Sciatic nerve (tissue), 2 donors: ENCODE measurements at places on chromosomes 3 and 15.

DNA sequence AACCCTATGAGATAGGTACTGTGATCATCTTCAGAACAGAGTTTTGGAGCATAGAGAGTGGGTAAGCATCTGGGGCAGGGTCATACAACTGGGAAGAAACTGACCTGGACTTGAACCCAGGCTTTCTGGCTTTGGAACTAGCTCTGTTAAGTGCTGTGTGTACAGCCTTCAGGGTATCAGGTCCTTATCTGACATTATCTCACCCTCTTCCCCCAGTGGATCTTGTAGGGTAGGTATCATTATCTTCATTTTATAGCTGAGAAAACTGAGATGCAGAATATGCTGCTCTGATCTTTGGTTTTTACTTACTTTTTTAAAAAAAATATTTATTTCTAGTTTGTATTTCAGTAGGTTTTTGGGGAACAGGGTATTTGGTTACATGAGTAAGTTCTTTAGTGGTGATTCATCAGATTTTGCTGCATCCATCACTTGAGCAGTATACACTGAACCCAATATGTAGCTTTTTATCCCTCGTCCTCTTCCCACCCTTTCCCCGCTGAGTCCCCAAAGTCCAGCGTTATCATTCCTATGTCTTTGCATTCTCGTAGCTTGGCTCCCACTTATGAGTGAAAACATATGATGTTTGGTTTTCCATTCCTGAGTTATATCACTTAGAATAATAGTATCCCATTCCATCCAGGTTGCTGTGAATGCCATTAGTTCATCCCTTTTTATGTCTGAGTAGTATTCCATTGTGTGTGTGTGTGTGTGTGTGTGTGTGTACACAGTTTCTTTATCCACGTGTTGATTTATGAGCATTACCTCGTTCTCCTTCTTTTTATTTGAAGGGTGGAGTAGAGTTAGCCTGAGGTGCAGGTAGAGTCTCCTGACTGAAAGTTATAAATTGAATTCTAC, 271.2 kb downstream of the PTPRG start:
- no peak for DNase-seq

GRCh38 chr3:122298239-122298638, 26.8 kb upstream of the CSTA start:
- DNase-seq = no peak

DNA sequence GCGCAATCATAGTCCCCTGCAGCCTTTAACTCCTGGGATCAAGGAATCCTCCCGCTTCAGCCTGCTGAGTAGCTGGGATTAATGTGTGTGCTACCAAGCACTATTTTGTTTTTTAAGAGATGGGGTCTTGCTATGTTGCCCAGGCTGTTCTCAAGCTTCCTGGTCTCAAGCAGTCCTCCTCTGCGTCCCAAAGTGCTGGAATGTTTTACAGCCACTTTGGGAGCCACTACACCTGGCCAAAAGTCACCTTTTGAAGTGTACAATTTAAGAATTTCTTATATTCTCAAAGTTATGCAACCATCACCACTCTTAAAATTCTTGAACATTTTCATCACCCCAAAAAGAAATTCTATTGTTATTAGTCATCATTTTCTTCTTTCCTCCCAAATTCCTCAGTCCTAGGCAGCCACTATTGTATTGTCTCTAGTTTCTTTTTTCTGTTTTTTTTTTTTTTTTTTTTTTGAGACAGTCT, 17.8 kb downstream of the CDV3 start:
- DNase-seq = no peak

DNA sequence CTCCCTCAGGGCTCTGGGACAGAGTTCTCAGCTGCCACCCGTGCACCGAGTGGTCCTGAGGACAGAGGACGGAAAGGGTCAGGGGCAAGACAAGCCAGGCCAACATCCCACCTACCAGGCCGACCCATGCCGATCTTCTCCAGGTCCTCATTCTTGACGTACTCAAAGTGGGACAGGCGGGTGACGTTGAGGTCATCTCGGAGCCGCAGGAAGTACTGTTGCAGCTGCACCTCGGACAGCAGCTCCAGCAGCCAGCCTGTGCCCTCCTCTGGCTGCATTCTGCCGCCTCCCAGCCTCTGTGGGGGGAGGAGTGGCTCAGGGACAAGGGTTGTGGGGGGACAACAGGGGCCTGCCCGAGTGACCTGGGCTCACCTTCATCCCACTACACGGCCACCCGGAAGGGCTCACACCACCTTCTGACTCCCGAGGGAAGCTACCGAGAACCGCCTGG, 20.0 kb downstream of the TNK2 start:
- no peak for DNase-seq

GRCh38 chr15:96416218-96416933, 85.9 kb downstream of the NR2F2 start:
- no peak for DNase-seq

GRCh38 chr3:125240496-125240895, 27.9 kb upstream of the SLC12A8 start:
- DNase-seq = no peak

DNA sequence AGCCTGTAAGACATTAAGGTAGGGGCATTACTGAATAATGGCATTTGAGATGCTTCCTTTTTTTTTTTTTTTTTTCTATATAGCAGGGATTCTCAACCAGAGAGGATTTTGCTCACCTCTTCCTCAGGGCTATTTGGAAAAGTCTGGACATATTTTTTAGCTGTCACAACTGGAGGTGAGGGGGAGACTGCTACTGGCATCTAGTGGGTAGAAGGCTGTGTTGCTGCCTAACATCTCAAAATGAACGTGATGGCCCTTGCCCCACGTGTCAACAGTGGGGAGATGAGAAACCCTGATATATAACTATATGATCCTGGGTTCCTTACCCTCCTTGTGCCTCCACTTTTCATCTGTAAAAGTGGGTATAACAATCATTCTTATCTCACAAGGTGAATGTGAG, 71.9 kb downstream of the CADPS start:
- no peak for DNase-seq

DNA sequence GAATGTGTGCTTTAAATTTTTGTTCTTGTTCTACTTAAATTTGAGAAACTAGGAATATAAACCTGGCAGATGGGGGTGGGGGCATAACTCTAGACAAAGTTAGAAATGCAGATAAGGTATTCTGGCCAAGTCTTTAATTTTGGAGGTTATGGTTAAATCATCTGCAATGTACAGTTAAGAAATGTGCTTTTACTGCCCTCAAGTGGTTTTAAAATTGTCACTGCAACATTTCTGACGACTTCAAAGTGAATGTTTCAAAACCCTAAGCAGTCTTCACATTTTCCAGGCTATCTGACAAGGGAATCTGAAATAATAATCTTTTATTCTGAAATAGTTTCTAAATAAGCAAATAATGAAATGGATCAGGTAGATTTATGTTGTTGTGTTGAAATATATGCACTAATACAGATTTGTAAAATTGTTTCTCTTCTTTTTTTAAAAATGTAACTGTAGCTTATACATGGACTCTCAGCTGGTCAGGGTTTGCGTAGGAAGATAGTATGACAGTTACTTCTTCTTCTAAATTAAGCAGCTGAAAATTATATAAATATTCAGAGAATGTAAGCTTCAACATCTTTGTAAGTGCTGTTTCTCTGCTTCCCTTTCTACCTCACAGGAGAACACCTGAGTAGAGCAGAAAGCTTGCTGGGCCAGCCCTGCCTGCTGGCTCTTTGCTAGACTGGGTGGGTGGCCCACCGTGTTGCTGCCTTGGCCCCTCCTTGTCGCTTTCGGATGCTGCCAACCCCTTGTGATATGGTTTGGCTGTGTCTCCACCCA, 45.0 kb downstream of the SUCNR1 start:
- no peak for DNase-seq

- no peak for DNase-seq
These were observed 241.7 kb upstream of the ICE2 start for GRCh38 chr15:60720493-60721256.

DNA sequence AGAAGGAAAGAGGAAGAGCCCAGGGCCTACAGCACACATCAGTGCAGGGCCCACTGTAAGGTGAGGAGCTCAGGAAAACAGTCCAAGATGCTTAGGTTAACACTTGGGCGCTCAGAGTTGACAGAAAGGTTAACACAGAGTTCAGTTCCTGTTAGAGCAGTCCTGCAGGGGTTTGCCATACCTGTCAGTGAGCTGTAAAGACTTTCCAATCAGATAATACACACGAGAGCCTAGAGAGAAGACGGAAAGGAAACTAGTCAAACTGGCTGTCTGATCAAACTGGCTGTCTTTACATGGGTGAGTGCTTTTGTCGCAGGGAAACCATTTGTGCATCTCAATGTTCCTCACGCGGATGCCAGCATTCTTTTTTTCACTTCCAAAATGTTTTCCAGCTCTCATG, 61.4 kb upstream of the ARHGEF26 start:
- DNase-seq = no peak

- no peak for DNase-seq
These were observed 190.7 kb upstream of the SGO1 start for GRCh38 chr3:20376665-20377217.

DNA sequence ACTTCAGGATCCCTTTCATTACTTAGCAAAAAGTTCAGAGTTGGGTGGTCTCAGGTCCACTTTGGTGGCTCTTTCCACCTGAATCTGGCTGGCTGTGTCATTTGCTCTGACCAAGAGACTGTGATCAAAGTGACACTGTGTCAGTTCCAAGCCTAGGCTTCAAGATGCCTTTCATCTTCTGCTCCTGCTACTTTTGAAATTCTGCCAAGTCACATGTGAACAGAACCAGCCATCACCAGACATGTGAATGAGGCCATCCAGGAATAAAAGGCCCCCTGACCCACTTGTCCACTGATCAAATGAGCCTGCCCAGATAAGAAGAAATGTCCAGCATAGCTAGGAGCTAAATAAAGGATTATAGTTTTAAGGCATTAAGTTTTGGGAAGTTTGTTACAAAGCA, 132.2 kb downstream of the OSBPL10 start:
- DNase-seq = no peak

GRCh38 chr15:98823012-98823458, 174.7 kb downstream of the IGF1R start:
- DNase-seq = no peak

DNA sequence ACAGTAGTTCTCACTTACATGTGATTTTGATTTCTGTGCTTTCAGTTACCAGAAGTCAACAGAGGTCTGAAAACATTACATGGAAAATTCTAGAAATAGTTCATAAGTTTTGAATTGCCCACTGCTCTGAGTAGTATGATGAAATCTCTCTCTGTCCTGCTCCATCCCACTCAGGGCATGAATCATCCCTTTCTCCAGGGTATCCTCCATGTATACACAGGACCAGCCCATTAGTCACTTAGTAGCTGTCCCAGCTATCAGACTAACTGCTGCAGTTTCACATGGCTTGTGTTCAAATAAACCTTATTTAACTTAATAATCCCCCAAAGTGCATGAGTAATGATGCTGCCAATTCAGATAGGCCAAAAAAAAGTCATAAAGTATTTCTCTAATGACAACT, 38.6 kb downstream of the EPHA3 start:
- DNase-seq = no peak

DNA sequence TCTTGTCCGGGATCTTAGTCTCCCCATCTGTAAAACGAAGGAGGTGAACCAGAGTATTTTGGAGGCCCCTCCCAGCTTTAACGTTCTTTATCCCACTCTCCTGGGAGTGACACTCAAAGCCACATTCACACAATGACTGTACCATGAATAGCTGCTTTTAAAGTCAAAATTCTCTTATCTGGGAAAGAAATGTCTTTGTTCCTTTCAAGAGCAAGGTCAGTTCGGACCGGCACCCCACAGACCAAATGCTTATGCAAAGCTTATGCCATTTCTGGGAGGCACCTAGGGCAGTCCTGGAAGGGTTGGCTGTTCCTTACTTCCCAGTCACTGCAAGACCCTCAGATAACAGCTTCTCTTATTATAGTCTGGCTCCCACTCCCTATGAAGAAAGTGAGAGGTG, 53.5 kb upstream of the WNT5A start:
- no peak for DNase-seq

DNA sequence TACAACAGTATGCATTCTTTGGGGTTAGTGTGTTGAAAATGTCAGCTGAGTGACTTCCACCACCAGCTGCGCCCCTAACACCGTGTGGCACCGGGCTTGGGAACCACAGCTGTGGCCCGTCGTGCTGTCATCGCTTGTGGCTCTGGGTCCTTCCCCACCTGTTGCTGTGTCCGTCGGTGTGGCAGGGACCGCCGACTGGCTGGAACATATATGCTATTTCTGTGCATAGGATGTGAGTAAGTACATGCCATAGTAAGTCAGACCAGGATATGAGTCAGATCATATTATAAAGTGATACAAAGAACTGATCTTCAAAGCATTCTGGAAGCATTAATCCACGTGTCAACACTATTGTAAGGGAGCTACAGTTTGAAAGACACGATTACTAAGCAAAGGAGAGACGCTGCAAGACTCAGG, 31.9 kb downstream of the EHD4 start:
- no peak for DNase-seq

DNA sequence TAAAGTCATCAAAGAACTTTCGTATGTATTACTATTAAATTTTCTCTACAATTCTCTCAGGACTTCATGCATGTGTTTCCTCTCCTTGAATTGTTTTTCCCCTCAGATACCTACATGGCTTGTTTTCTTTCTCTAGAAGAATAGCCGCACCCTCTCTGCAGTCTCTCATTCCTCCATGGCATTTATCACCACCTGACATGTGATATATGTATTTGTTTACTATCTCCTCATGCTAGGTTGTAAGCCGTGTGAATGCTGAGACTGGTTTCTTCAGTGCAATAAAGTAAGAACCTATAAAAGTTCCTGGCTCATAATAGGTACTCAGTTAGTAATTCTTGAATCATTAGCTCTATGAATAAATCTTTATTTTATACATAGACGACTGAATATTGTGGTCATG, 149.2 kb downstream of the CNTN4 start:
- no peak for DNase-seq

DNA sequence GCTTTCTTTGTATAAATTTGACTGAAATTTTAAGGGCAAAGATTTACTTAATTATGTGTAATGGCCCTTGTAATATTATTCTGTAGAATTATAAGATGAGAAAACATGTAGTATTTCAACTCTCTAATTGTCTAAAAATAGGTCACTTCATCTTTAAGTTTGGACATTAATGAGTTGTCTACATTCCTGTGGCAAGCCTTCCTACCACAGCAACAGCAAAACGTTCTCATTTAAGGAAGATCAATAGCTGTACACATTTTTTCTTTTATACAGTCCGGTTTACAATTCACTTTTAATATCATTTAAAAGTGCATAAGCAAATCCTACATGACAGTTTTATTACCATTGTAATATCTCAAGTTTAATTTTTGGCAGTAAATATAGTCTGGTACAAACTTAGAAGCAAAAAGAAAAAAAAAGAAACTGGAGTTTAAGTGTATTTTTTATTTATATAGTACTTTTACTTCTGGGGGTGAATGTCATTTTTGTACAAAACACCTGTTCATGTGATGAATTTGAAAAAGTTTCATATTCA, 501.8 kb downstream of the ZPLD1 start:
- DNase-seq = no peak

DNA sequence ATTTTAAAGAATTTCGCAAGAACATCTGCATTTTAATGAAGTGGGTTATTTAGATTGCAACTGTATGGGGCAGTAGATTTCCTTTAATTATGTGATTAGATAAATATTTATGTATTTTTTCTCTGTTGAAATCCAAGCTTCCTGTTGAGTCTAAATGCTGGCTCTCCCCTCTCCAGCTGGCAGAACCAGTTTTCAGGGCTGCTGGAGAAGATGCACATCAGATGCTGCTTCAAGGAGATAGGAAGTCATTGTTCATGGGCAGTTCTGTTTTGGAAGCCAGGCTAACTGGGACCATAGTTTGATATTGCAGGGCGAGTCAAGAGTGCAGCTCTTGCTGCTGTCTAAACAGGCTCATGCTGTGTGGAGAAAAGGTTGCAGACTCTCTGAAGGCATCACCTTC, 97.4 kb downstream of the SLC9A9 start:
- no peak for DNase-seq

- DNase-seq = no peak
These were observed 5.9 kb downstream of the SYNM start for GRCh38 chr15:99110581-99111320.

- DNase-seq = no peak
These were observed 194.2 kb downstream of the MTHFS start for GRCh38 chr15:79702621-79703020.
